ENCODE measurements at places on chromosomes 3 and 15.

DNA sequence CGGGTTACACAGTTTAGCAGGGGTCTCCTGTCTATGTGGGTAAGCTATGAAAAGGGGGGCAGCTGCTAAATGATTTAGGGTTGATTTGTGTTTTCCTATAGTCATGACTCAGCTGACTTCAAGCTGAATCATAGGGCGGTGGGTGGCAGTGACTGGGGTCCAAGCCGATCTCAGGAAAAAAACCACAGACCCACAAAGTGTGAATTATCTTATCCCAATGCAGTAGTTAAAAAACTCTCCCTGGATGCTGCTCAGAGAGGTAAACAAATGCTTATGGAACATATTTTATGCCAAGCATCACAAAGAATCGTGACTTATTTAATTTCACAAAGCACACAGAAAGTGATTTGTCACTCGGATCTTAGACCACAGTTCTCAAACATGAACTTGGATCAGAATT, 18.4 kb upstream of the TOPAZ1 start:
- no peak for DNase-seq

DNA sequence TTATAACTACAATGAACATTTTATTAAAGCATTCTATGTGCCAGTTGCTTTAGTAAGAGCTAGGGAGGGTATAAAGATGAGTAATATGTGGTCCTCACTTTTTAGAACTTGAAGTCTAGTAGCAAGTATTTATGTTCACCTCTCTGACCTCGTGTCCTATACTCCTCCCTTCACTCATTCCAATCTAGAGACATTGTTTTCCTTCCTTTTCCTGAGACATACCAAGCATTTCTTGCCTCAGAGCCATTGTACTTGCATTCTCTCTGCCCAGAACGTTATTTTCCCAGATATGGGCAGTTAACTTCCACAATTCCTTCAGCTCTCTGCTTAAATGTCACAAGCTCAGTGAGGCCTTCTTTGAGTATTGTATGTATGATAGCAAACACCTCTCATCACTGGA, 408.6 kb downstream of the PDCD6IP start:
- no peak for DNase-seq

GRCh38 chr3:18717598-18717997, 292.5 kb upstream of the SATB1 start:
- no peak for DNase-seq

DNA sequence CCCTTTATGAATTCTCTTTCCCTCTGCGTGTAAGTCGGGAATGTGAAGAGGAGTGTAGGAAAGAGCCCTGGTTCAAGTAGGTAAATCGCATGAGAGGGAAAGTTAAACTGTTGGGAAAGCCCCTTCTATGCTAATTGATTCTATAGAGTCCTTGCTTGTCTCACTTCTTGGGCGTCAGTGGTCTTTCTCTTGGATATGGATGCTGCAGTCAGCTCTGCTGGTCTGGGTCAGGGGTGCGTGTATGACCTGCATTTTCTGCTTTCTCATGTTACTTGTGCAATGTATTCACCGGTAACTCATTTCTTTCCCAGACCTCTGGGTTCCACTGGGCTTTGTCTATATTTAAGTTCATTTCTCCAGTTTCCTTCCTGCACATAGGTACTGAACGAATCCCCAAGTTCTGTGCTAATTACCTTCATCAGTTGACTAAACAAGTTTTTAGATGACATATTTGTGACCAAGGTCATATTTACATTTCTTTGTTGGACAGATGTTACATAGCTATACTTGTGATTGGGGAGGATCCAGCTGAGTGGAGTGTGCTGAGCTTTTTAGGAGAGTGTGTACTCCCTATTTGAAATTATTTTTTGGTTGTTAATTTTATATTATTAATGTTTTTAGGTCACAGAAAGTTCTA, 1.4 kb downstream of the SETD5 start:
- no peak for DNase-seq

Measured in SHP77 treated with DMSO at 0.1 percent for 48 hours (cell line).